ENCODE measurements at places on chromosomes 6 and 20.
A peak's percentile ranks its signal among the peaks of the same experiment; 100 is the strongest.

- no peak for DNase-seq
Measured at GRCh38 chr6:56025795-56026194, 150.4 kb upstream of the BMP5 start.

- no peak for DNase-seq
Measured at GRCh38 chr6:125598422-125598821, 151.0 kb upstream of the HEY2 start.

GRCh38 chr6:79898076-79898475, 49.3 kb downstream of the ELOVL4 start:
- no peak for DNase-seq

- no peak for DNase-seq
Measured at GRCh38 chr20:54515793-54516628, 40.6 kb downstream of the DOK5 start.

DNA sequence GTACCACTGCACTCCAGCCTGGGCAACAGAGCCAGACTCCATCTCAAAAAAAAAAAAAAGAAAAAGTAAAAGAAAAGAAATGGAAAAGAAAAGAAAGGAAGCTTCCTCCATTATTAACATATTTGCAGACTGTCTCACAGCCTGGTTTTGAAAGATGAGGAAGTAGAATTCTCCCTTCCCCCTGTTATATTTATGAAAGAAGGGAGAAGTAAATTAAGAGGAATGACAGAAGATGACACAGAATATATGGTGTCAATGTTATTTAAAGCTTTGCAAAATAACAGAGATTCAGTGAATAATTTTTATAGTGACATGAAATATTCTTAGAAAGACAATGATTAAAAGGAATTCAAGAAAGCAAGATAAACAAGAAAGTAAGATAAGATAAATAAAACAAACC, 83.7 kb upstream of the PRSS16 start:
- no peak for DNase-seq

GRCh38 chr20:35306931-35307517, 14.8 kb upstream of the FAM83C start:
- peak; percentile 83 for DNase-seq

GRCh38 chr6:41546475-41546865, 289 bp downstream of the FOXP4 start:
- no peak for DNase-seq

DNA sequence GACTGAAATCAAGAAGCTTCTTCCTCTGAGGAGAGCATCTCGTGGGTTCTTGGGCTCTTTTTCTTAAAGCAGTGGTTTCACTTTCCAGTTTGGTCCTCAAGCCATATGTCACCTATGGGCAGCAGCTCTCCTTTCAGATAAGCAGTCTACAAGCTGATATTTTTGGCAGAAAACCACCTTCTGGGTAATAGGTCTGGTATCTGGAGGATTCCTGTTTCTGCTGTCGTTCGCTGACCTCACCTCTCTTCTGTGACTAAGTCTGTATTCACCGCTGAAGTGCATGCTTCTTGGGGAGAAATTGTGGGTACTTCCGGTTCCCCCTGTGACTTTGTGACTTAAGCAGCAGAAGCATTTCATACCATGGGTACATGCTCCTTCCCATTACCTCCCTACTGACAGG, 193.6 kb downstream of the EDN1 start:
- no peak for DNase-seq

GRCh38 chr20:24407151-24407550, 62.3 kb upstream of the SYNDIG1 start:
- DNase-seq: no peak

- no peak for DNase-seq
Measured at GRCh38 chr6:2639167-2639566, 111.6 kb downstream of the MYLK4 start.

DNA sequence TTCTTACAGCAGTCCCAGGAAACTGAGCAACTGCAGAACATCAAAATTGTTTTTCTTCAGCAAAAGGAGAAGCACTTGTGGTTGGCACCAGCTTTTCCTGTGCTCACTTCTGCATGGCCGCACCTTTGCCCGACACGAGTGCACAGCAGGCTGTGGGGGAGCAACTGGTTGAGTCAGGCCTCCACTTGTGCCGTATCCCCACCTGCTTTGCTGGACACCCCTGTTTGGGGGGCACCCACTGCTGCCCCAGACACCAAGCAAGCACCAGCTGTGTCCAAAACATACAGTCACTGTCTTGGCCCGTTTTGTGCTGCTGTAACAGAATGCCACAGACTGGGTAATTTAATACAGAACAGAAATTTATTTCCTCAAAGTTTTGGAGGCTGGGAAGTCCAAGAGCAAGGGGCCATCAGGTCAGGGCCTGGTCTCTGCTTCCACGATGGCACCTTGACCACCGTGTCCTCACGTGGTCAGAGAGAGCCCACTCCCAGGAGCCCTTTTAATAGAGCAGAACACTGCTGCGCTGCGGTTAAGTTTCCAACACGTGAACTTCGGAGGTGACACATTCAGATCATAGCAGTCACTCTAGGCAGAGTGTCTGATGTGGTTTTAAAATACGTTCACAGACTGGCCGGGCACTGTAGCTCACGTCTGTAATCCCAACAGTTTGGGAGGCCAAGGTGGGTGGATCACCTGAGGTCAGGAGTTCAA, 8.7 kb upstream of the GMEB2 start:
- no peak for DNase-seq

- no peak for DNase-seq
Measured at GRCh38 chr6:17102258-17102870, 514 bp downstream of the STMND1 start.

GRCh38 chr6:18457065-18457737, 70.1 kb downstream of the RNF144B start:
- DNase-seq: peak; percentile 11

DNA sequence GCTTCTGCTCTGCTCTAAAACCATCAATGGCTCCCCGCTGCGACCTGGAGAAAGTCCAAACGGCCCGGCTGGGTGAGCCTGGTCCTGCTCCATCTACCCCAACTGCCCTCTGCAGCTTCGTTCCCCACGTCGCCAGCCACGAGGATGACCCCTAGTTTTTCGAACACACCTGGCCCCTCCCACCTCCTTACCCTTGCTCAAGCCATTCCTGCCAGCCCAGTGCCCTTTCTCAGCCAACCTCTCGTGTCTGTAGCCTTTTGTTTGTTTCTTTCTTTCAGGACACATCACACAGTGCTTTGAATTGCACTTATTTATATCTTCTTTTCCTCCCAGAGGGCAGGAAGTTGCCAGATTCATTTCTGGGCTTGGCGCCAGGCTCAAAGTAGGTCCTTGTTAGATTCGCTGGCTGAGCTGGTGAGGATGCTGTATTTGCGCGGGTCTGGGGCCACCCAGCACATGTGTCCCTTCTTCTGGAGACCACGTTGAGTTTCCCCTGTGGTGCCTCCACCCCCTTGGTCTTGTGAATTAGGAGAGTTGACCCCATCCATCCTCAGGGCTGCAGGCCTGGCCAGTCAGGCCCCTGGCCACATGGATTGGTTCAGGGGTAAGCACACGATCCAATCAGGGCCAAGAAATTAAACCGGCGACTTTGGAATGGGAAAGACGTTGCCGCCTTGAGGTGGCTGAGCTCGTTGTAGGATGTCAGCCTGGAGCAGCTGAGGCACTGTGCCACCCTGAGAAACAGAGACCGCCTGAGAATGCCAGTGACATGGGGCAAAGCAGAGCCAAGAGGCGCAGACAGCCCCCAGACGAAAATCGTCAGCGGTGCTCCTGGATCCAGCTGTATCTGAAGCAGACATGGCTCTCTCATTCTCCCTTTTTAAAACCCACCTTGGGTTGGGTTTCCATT, 156.0 kb downstream of the CEBPB start:
- no peak for DNase-seq

GRCh38 chr6:51350308-51350904, 531.7 kb downstream of the TFAP2B start:
- DNase-seq: no peak

DNA sequence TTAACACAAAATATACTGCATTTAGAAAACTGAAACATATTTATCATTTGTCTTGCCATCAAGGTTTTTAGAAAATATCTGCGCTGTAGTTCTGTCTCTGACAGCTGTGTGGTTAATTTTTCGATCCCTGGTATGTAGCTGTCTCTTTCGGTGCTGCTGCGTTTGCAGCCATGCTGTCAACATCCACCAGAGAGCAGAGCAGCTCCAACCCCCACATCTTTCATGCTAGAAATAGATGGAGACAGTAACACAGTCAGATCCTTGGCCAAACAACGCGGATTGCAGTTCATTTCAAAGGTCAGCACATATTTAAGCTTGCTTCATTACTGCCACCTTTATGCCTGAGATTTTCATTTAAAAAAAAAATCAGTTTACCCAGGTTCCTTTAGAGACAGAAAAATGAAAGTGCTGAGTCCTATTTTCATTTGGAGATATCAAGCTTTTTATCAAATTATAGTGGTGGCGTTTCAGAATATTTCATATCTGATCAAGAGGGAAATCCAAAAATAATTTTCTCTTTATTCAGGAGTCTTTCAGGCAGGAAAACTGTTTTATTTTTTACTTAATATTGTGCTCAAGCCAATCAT, 157.7 kb upstream of the MMS22L start:
- peak; percentile 75 for DNase-seq

DNA sequence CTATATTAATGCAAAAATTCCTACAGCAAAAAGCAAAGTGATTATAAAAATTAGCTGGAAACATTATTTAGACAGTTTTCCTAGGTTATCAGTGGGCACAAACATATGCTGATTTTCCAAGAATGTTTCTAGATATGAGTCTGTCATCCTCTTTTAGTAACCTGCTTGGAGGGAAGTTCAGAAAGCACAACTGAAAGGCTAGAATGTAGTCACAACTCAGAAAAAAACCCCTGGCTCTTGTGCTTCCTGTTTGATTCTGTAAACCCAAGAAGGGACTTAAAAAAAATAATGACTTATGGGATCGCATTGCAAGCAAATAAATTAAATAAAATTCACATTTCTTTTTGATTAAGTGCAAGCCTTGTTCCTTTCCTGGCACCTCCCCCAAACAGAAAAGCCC, 708.4 kb upstream of the EPHA7 start:
- DNase-seq: no peak

DNA sequence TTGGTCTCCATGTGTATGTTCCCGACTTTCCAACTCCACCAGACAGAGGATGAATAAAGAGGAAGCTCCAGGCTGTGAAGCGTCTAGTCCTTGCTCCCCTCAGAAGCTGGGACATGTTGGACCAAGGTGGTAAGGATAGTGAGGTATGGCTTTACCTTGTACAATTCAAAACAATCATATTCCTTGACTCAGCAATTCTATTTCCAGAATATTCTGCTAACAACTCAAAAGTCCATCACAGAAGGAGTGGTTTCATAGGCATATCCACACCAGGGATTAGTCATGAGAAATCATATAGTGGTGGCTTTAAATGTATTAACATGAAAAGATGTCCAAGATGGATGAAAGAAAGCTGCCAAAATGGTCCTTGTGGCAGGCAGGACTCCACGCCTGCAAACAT, 19.8 kb downstream of the FKBP1A start:
- DNase-seq: no peak

- DNase-seq: no peak
Measured at GRCh38 chr6:156886409-156886808, 109.2 kb downstream of the ARID1B start.

DNA sequence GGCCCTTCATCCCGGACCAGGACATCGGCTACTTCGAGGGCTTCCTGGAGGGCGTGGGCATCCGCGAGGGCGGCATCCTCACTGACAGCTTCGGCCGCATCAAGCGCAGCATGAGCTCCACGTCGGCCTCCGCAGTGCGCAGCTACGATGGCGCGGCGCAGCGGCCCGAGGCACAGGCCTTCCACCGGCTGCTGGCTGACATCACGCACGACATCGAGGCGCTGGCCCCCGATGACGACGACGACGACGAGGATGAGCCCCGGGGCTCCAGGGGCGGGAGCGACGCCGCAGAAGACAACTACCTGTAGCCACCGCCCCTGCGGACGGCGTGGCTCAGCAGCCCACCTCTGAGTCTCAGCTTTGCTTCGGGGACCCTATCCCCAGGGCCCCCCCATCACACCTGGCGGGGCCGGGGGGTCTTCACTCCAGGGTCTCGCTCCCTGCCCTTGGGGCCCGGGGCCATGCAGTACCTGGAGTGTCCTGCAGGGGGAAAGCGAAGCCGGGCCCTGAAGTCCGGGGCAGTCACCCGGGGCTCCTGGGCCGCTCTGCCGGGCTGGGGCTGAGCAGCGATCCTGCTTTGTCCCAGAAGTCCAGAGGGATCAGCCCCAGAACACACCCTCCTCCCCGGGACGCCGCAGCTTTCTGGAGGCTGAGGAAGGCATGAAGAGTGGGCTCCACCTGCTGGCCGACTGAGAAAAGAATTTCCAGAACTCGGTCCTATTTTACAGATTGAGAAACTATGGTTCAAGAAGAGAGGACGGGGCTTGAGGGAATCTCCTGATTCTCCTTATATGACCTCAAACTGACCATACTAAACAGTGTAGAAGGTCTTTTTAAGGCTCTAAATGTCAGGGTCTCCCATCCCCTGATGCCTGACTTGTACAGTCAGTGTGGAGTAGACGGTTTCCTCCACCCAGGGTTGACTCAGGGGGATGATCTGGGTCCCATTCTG, 20.8 kb upstream of the HCK start:
- DNase-seq: peak; percentile 98

DNA sequence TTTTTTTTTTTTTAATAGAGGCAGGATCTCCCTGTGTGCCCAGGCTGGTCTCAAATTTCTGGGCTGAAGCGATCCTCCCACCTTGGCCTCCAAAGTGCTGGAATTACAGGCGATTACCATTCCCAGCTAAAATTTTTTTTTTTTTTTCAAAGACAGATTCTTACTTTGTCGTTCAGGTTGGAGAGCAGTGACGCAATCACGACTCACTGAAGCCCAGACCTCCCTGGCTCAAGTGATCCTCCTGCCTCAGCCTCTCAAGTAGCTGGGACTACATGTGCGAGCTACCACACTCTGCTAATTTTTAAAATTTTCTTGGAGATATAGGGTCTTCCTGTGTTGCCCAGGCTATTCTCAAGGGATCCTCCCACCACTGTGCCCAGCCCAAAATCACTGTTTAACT, 58.0 kb upstream of the MYO6 start:
- DNase-seq: no peak

DNA sequence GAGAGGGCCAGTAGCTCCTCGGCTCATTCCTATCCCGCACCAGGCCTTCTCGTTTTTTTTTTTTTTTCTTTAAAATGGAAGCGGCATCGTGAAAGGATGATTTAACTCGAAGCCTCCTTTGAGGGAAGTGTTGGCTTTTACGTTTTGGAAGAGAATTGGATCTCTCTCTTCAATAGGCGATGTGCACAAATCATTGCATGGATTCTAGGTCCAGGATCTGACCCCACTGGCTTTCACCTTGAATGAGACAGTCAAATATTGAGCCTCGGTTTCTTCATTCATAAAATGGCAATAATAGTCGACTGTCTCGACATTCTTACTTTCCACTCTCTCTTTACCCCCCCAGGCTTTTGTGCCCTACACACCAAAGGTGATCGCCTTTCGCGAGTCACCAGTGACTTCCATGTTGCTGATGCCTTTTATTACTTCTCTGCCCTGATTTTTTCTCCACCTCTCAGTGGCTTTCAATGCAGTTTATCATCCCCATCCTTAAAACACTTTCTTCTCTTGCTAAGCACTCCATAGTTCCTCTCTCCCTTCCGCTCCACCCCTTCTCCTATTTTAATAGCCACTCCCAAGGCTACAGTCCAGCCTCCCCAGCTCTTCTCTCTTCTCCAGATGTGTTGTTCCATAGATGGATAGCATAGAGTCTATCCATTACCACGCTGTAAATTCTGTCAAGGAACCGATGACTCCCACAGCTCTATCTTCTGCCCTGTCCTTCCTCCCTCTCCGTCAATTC, 473 bp upstream of the DTNBP1 start:
- no peak for DNase-seq
